Right renal pelvis (tissue), 4 donors: ENCODE measurements at places on chromosomes 3 and 15. TPM values are rescaled to one million over a fixed set of nuclear protein-coding genes. Genes with fewer than 3 reads are reported as not detected.
A peak's percentile ranks its signal among the peaks of the same experiment; 100 is the strongest.

DNA sequence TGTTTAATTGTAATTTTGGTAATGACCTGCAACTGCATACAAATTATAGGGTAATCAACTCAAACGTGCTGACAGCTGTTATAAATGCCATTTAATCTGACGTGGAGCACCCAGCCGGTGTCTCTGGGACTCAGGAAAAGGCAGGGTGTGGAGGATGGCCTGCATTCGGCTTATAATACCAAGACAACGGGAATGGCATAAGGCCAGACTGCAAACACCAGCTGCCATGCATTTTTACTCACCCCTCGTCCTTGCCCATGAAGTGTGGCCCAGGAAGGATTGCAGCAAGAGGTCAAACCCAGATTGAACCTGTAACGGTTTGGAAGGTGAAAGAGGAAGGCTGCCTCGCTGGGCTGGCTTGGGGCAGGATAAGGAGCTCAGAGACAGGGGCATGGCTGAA, 96.4 kb downstream of the WNT7A start:
- no peak for DNase-seq

Gene TMEM158
- polyA plus RNA-seq = 9.4 TPM

- DNase-seq = no peak
Observed at GRCh38 chr3:143258692-143259091, 139.1 kb downstream of the CHST2 start.

Gene TICRR
- 9.4 TPM for polyA plus RNA-seq

DNA sequence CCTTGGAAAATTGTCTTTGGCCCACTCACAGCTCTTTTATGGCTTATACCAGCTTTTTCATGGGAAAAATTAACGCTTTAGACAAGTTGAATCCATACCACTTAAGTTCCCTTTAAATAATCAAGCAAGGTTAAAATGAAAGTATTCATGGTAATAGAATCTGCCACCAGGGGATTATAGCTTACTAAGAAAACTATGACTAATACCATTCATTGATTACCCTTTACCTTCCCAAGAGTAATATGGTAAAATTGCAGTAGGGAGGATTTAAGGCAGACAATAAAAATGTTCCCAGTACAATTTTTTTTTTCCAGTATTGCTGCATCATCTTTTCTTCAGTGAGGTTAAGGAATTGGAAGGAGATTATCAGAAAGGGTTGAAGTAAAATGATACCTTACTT, 641.1 kb upstream of the NAALADL2 start:
- DNase-seq = no peak

DNA sequence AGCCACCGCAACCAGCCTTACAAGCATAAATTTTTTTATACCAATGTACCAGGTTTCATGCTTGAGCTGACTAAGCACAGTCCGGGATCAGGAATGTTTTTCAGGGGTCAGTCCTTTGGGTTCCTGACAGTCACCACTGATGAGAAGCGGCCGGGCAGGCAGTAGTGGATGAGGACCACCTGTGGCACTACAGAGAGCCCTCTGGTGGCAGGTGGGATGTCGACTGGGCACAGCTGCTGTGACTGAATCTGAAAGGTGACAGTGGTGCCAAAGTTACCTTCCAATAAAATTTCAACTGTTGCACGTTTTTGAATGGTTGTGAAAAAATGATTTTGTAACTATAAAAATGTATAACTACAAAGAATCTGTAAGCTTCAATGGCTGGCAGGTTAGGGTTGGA, 34.0 kb downstream of the TPRA1 start:
- DNase-seq = no peak

GRCh38 chr3:55159711-55160110, 231.9 kb upstream of the LRTM1 start:
- no peak for DNase-seq

DNA sequence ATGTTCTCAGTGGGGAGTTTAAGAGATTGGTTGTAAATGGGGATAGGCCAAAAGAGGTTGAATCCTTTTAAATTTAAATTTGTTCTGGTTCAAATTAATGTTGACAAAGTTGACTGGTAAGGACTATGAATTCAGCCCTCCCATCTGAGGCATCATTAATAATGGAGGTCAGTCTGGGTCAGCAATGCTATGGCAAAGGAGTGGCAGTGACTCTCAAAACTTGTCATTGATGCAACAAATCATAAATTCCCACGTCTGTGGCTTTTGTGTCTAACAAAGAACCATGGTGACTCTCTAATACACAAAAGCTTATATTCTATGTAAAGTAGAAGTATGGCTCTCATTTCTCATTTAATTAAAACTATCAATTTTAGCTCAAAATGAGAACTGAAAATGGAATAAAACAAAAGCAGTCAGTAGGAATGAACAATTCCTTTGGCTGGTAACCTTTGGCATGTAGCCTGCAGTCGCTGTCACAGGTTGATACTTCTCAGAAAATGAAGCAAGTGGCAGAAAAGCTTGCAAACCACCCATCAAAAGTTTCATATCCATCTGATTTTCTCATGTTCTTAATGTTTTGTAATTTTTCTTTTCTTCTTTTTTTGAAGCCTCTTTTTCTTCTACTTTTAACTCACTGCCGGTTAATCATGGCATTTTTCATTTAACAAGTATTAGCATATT, 12.2 kb upstream of the ZBED2 start:
- DNase-seq = no peak

GRCh38 chr3:74390121-74390877, 224.2 kb downstream of the CNTN3 start:
- no peak for DNase-seq

GRCh38 chr15:41934843-41935242, 37.5 kb downstream of the EHD4 start:
- DNase-seq = no peak

DNA sequence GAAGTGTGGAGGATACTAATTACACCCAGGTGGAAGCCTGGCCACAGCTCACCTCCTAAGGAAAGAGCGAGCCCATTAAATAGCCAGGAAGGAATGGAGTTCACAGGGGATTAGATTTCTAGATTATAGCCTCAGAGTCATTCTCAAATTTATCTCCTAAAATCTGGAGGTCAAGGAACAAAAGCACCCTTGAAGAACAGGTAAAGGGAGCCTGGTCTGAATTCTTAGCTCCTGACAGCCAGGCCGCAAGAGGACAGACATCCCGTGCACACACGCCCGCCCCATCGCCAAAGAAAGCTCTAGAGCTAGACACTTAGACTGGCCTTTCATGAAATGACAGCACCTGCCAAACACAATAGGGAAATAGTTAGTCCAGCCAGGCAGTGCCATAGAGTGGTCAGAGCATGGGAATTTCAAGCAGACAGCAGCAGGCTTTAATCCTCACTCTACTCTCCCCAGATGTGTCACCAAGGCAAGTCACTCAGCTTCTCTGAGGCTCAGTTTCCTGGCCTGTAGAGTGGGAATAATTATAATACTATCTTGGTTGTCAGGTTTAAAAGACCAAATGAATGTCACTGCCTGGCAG, 59.2 kb downstream of the LIPC start:
- no peak for DNase-seq

DNA sequence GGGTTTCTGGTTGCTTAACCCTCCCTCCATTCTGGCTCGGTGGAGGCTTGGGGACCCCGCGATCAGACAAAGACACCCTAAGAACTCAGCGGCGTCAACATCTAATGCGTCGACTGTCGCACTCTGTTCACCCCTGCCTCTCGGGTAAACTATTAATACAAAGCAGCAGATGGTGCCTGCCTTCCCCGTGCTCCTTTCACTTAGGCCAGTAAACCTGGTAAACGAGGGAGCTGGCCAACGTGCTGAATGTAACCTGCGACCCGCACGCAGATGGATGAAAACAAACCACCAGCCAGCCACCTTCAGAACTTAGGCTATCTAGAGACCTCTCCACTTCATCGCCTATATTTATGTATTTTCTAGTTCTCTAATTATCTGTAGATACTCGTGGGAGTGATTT, 848 bp upstream of the CADPS start:
- peak; percentile 44 for DNase-seq

- DNase-seq = no peak
Observed at GRCh38 chr3:42653560-42654330, at the start of gene ZBTB47. TSS of gene ZBTB47 (plus strand) at chr3:42653697. CDS start at chr3:42658356, 4,659 bp downstream.

Gene IFT80
- polyA plus RNA-seq = 63.7 TPM

Gene CEP19
- polyA plus RNA-seq = 5.8 TPM

DNA sequence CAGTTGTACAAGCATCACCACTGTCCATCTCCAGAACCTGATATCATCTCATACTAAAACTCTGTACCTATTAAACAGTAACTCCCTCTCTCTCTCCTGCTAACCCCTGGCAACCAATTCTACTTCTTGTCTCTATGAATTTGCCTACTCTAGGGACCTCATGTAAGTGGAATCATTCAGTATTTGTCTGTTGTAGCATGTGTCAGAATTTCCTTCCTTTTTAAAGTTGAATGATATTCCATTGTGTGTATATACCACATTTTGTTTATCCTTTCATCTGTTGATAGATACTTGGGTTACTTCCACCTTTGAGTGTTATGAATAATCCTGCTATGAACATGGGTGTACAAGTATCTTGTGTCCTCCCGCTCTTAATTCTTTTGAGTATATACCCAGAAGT, 16.6 kb downstream of the ZNF592 start:
- no peak for DNase-seq

GRCh38 chr3:194685065-194685717, 492 bp upstream of the FAM43A start:
- no peak for DNase-seq

DNA sequence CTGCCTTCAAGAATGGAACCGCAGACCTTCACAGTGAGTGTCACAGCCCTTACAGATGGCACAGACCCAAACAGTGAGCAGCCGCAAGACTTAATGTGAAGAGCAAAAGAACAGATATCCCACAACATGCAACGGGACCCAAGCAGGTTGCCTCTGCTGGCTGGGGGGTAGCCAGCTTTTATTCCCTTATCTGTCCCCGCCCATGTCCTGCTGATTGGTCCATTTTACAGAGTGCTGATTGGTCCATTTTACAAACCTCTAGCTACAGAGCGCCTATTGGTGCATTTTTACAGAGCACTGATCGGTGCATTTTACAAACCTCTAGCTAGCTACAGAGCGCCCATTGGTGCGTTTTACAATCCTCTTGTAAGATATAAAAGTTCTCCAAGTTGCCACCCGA, 102.0 kb upstream of the IGF1R start:
- DNase-seq = no peak

Gene SPINT1
- 72.3 TPM for polyA plus RNA-seq

GRCh38 chr3:141331377-141332318, 36.7 kb upstream of the ZBTB38 start:
- no peak for DNase-seq
